Nucleus accumbens (tissue), 56 donors: ENCODE measurements at places on chromosomes 12 and 14.

GRCh38 chr12:11397366-11397765, 2.0 kb upstream of the PRB2 start:
- no peak for DNase-seq

- DNase-seq = no peak
These were observed 135.8 kb upstream of the SCAF11 start for GRCh38 chr12:46126050-46126727.

- no peak for DNase-seq
These were observed 15.5 kb downstream of the TRMT5 start for GRCh38 chr14:60965402-60965801.

GRCh38 chr14:83994020-83994419, 1535.9 kb upstream of the FLRT2 start:
- no peak for DNase-seq

DNA sequence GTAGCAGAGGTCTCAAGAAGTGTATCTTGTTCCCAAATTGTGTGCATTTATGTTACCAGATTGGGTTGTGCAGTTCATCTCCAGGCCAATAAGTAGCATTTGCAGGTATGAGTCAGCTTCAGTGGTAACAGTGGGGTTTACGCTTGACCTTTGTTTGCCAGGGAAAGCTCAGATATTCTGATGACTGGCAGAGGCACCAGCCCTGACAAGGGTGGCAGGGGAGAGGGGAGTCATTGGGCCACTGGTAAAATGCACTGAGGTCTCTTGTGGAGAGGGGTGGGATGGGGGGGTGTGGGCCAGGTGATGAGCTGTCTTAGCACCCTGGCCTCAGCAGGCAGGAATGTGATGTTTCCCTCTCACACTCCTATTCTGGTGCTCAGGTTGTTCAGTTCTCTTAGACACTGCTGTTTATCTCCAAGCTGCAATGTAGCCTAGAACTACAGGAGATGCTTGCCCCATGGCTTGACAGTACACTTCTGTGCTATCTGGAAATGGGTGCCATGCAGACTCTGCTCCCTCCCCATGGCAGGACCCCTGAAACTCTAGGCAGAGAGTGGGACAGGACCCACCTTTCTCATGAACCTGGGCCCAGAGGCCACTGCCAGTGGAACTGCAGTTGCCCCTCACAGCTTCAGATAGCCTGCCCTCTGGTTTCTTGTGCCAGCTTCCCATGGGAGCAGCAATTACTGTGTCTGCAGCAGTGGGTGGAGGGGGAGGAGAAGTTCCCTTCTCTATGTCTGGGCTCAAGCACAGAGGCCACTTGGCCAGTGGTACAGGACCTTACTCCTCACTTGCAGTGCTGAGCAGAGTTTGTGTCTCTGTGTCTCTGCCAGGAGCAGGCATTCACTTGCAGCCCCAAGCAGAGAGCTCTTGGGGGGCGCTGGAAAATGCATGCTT, 31.9 kb downstream of the USP15 start:
- DNase-seq = no peak

DNA sequence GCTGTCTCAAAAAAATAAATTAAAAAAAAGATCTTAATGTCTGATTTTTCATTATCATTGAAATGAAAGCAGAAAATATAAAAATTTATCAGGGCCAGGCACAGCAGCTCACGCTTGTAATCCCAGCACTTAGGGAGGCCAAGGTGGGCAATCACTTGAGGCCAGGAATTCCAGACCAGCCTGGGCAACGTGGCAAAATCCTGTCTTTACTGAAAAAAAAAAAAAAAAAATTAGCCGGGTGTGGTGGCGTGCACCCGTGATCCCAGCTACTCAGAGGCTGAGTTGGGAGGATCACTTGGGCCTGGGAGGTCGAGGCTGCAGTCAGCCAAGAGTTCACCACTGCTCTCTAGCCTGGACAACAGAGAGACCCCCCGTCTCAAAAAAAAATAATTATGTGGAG, 37.6 kb upstream of the CLIP1 start:
- no peak for DNase-seq

GRCh38 chr12:71243370-71243769, 85.6 kb upstream of the TSPAN8 start:
- no peak for DNase-seq
